LNCaP clone FGC (cell line): ENCODE measurements at places on chromosomes 12 and 14.

DNA sequence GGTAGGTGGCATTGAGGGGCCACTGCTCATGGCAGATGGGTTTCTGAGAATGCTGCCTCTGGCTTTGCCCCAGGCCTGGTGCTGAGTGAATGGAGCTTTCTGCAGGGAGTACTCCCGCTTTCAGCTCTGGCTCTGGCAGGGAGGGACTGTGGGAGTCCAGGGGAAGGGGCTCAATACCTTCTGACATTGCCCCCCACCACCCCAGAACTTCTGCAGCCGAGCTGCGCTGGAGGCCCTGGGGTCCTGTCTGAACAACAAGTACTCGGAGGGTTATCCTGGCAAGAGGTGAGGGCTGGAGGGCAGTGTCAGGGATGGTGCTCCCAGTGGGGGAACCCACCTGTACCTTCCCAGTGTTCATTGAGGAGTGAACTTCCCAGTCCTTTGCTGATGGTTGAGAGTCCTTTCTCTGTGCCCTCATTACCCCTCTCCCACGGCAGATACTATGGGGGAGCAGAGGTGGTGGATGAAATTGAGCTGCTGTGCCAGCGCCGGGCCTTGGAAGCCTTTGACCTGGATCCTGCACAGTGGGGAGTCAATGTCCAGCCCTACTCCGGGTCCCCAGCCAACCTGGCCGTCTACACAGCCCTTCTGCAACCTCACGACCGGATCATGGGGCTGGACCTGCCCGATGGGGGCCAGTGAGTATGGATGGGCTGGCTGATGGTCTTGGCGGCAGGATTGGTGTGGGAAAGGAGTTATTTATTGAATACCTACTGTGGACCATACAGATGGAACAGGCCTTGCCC is 1.9 kb downstream of the SHMT2 start:
- no peak for DNase-seq

DNA sequence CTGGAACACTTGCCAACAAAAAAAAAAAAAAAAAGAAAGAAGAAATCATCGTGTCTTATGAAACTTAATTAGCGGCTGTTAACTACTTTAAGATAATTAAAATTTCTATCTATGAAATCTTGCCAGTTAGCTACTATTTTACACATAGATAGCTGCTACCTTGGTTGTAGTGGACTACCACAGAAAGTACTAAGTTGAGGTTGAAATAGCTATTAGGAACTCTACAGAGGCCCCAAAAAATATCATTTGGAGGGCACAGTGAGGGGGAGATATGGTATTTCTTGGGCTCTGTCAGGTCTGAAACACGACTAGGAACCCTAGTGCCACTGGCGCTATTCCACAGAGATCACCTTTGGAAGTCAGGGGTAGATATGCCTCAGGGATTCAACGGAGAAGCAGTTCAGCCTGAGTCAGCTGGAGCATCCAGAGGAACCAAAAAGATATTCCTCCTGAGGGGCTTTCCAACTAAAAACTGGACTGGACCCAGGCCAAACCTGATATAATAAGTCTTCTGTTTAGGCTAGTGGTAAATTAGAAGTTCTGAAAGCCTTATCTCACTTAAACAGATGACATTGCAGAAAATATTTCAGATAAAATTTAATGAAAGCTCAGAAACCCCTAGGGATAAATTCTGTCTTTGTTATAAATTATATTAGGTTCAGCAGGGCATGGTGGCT is 126.1 kb downstream of the EPS8 start:
- DNase-seq: no peak

GRCh38 chr12:130981074-130981742 is 27.5 kb downstream of the ADGRD1 start:
- DNase-seq: no peak

- no peak for DNase-seq
These were observed 20.5 kb downstream of the BTBD6 start for GRCh38 chr14:105268736-105269354.

DNA sequence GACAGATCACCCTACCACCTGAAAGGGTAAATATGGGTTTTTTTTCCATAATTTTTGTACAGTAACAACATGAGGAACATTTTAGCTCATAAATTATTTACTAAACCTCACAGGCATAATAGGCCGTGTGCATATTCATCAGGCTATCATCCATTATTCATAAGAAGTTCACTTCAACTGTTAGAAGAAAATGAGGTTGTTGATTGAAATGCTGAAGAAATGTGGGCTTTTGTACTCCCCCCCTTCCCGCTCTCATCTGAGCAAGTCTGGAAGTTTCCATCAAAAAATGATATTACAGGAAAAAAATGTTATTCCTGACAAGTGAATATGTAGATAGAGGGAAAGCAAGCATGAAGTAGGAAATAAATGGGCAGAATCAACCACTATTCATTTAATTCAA is 7.9 kb upstream of the POU6F1 start:
- no peak for DNase-seq

DNA sequence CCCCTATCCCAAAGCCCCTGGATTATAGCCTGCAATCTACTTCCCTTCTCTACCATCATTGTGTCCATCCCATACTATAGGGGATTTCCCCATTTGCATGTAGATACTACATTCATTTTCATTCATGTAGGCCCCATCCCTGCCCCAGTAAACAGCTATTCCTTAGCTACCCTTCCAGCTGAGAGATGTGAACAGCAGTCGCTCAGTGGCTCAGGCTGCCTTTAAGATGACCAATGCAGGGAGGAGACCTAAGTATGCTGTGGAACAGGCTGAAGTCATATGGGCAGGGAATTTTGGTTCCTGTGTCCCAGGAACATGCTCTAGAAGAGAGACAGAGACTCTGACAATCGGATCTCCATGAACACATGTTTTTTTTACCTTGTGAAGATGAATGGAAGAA is 481.2 kb upstream of the SYT1 start:
- DNase-seq: no peak

GRCh38 chr12:71684081-71684480 is 1.8 kb upstream of the TMEM19 start:
- no peak for DNase-seq

DNA sequence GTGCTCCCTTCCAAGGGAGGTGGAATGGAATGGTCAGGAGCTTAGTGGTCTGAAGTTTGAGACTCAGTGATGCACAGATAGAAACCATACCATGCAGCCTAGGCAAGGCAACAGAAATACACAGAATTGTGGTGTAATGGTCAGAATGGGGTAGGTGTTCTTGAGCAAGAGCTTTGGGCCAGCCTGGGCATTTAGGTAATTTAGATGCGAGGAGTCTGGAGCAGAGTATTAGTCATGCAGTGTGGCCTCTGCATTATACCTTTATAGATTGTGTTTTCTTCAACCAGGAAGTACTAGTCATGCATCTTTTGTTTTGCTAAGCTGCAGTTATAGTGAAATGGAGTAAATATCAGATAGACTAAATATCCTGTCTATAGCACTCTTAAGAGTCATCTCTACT is 118.3 kb downstream of the DAAM1 start:
- DNase-seq: no peak

- peak; percentile 86 for DNase-seq
These were observed 57.7 kb downstream of the ARF6 start for GRCh38 chr14:49950275-49951228.

- DNase-seq: no peak
These were observed 334.8 kb upstream of the RGS6 start for GRCh38 chr14:71597287-71597920.

DNA sequence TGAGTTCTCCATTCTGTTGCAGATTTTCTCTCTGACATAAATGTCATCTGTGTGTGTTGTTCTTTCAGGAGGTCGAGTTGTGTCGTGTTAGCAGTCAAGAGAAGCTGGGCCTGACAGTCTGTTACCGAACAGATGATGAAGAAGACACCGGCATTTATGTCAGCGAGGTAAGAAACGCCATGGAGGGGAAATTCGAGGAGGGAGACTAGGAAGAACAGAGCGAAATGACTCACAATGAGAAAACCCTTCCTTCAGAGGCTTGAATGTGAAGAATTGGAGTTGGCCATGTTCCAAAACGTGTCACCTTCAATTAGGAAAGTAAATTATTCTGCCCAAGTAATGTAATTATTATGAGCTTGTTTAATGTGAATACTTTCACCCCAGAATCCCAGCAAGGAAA is 364.5 kb downstream of the PDZRN4 start:
- no peak for DNase-seq

- no peak for DNase-seq
These were observed 7.6 kb downstream of the ADSS1 start for GRCh38 chr14:104731320-104732294.

DNA sequence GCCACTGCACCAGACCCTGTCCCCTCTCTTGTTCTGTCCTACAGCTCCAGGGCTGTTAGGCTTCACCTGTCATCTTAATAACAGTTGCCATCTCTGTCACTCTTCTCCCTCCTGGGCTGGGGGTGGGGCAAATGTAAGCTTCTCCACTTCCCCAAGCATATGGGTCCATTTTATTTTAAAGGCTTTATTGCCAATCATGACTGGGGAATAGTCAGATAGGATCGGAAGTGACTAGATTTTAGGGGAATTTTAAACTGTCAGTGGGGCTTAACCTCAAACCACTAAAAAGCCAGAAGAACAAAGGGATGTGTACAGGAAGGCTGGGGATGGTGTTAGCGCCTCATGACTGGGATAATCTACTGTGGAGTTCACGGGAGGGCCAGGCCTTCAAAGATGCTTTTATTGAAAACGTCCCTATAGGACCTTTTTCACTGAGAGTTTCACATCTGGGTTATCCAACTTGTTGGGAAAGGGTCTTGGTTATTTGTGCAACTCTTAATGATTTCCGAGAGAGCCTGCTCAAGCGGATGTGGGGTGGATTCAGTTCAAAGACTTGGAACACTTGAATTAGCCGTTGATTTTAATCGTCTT is 41.6 kb downstream of the CHST11 start:
- DNase-seq: no peak

DNA sequence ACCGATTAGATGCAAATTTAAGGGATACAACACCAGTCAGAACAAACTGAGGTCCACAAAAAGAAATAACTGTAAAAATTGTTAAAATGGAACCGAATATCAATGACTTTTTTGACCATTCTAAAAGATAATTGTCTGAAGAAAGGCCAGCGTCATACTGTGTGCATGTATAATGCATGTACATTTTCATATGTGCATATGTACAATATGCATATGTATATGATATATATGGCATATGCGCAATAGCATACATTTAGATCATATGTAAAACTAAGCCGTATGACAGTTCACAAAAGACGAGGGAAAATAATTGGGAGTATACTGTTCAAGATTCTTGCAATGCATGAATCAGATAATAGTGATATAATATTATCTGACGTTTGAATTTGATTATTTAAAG is 475.8 kb upstream of the TMEM132C start:
- no peak for DNase-seq

DNA sequence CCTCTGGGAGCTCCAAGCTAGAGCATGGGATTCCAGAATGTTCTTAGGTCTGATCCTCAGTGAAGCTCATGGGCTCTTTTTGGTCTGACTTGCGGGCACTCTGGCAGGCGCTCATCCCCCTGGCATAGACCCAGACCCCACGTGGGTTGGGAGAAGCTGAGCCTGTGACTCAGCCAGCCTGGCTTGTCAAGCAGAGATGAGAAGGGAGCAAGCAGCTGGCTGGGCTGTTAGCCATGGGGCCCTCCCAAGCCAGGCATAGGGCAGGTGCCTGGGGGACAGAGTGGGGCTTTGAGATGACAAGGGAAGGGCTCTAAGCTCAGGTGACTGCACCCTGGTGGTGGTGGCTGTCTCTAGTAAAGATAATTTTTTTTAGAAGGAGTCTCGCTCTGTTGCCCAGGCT is 80.3 kb upstream of the NOS1 start:
- DNase-seq: no peak

DNA sequence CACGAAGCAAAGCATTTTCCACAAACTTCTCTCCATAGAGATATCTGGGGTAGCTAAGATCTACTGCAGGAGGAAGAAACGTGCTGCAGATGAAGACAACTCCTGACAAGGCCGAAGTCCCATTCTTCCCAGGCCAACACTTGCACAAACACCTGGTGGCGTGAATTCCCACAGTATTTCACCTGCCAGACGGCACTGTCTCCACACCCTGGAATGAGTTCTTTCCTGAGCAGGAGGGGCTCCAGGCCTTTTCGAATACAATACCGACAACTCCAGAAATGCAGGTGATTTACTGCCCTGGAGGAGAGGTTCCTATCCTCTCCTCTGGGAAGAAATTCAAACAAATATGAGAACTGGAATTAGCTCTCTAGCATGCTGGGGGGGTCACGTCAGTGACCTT is 179.9 kb downstream of the MON2 start:
- no peak for DNase-seq

DNA sequence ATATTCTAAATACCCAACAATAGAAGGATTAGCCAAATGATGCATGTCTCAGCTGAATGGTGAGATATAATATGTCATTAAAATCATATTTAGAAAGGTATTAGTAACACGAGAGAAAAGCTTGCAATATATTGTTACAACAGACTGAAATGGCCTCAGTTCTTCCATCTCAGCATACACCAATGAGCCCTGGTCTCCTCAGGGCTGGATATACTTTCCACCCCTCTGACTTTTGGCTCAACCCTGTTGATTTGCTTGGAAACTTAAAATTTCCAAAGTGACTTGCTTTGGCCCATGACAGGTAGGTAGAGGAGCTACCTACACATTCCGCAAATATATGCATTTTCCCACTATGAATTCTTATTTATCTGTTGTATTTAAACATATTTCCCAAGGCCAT is 908.1 kb upstream of the TMEM132C start:
- no peak for DNase-seq

GRCh38 chr14:67472726-67473125 is 15.8 kb downstream of the TMEM229B start:
- no peak for DNase-seq

GRCh38 chr12:3326156-3326849 is 164.7 kb upstream of the PRMT8 start:
- no peak for DNase-seq

- no peak for DNase-seq
These were observed 259.0 kb upstream of the E2F7 start for GRCh38 chr12:77324416-77324762.

GRCh38 chr14:96409701-96410100 is 17.8 kb downstream of the AK7 start:
- DNase-seq: no peak

GRCh38 chr12:90071996-90072395 is 363.4 kb upstream of the ATP2B1 start:
- no peak for DNase-seq

- DNase-seq: no peak
These were observed 25.0 kb downstream of the NTF3 start for GRCh38 chr12:5456906-5457305.

DNA sequence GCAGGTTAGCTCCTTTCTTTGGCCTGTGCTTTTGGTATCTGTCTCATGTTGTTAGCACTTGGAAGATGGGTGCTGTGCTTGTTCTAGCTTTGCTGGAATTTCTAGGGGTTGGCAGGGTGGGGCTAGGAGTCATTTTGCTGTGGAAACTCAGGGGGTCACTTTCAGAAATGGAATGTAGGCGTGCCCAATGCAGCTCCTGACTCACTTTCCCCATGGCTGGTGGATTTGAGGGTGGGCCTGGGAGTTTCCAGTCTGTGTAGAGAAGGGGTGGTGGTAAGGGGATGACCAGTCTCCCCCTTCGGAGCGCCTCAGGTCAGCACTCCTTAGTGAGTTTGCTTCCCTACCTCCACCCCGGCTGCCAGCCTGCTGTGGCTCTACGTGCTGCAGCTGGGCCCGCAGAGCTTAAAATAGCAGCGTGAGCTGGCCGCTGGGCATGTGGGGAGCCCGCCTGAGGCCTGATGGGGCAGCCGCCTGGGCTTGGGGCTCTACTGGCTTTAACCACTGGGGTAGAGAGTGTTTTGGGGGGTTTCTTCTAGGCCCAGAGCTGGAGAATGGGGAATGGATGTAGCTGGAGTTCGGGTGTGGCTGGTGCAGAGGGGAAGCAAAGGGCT is 108.2 kb downstream of the TSPAN9 start:
- no peak for DNase-seq
